DMS79 (cell line): ENCODE measurements at places on chromosomes 11 and 22.

DNA sequence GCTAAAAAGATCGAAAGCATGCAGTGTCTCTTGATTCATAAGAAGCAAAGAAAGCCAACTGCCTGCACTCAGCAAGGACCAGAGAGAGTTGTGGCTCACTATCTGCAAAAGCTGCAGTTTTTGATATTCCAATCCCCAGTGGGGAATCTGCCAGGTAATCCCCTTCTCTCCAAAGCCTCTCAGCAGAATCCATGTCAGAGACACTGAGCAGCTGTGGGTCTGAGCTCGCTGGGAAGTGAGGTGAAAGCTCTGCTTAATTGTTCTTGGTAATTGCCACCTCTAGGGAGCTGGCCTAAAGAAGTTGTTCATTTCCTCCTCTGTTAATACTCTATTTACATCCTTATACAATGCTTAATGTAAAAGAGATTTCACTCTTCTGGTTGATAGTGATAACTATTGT, 261.3 kb upstream of the LRRC4C start:
- DNase-seq, result no peak

- DNase-seq, result no peak
These were observed 10.0 kb upstream of the TREH start for GRCh38 chr11:118689503-118689851.

DNA sequence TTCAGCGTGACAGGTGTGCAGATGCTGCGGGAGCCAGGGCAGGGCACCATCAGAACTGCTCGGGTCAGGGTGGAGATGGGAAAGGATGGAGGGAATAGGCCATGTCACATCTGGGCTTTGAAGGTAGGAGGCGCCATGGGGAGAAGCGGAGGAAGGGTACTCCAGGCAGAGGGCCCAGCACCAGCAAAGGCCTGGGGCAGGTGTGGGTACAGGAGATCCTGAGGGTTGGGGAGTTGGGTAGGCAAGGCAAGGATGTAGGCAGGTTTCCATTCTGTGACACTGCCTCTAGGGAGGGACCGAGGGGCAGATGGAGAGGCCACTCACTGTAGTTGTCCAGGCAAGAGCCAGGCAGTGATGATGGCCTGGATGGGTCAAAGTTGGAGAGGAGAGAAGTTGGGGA, 8.5 kb downstream of the EMID1 start:
- no peak for DNase-seq

DNA sequence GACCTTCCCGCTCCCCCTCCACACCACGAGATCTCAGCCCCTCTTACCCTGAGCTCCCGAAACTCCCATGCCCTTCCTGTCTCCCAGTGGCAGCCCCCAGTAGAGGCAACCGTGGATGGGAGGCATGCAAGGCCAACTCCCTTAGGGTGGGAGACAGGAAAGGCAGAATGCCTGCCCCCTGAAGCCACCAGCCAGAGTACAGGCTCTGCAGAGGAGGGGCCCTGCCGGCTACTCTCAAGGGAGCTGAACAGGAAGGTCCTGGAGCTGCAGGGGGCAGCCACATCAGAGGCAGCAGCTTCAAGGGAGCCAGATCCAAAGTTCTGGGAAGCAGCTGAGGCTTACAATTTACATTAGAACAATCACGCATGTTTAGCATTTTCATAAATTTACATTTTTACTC, 38.3 kb downstream of the PDE2A start:
- DNase-seq, result no peak

DNA sequence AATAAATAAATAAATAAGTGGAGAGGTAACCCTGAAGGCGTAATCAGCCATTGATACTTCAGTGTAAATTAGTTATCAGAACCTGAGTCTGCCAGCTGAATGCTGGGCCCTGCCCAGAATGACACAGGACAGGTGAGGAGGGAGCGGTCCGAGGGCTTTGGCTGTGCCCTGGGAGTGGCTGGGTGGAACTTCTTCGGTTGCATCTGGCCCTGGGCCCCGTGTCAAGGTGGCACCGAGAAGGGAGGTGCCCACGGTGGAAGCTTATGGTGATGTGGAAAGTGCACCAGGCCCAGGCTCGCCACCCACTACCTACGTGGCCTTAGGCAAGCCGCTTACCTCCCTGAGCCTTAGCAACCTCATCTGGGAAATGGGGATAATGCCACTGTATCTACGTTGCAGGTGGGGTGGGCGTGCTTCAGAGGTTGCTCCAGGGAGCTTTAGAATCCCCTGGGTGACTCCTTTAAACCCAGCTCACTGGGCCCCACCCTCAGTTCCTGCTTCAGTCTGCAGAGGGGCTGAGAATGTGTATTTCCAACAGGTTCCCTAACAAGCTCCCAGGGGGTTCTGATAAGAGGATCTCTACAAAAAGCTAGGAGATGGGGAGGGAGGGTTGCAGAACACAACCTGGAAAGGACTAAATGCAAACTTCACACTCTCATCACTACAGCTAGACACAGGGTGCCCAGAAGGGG, 38.8 kb downstream of the TXN2 start:
- DNase-seq, result no peak

DNA sequence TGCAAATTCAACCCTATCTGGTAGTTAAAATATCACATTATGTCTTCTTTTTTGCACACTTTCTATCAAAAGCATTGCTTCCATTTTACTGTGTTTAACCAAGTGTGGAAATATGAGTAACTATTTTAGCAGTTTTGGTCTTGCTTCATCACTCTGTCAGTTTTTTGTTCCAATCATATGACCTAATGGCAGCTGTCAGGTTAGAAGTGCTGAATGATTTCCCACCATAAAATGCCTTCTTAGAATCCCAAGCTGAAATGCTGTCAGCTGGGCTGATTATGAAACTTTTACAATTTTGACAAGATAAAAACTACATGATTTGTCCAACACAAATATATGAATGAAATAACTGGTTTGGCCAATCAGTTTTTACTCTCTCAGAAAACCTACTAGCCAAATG, 1654.6 kb upstream of the RAG2 start:
- no peak for DNase-seq

DNA sequence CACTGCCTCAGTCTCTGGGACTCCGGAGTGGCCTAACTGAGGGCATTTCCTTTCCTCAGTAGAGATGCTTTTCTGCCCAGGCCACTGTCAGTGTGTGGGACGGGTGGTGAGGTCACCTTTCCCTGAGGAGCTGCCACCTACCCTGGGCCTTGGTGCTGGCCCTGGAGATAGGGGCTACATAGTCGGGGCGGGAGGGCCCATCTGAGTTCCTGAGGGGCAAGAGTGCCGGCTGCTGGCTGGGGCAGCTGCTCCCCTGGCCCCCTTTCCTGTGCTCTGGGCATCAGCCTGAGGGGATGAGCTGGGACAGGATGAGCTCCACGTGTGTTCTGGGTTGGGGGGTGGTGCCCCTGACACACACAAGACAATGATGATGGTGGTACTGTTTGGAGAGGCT, 5.4 kb downstream of the KCNC1 start:
- DNase-seq, result no peak

DNA sequence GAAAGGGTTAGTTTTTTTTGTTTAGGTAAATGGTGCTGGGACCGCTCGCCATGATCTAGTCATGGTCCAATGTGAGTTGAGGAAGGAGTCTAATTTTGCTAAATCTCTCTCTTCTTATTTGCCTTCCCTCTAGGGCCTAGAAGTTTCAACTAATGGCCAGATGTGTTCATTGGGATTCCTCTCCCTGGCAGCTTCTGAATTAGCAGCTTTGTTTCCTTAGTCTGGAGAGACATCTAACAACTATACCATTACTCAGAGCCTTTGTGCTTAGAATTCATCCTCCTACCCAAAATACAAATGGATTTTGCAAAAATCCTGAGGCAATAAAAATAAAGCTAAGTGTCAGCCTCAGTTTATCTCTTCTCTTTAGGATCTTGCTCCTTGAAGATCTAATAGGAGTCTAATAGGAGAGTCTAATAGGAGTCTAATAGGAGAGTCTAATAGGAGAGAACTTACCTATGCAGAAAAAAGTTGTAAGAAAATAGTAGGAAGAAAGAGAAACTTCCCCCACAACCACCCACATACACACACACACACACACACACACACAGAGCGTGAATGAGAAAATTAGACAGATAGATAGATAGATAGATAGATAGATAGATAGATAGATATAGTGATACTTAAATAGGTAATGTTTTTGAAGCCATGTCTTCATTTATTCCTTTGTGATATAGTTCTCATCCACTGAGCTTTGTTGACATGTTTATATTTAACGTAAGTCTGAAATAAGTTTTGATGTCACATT, 980.5 kb upstream of the CNTN5 start:
- DNase-seq, result no peak

- DNase-seq, result no peak
These were observed 200.4 kb downstream of the RAB38 start for GRCh38 chr11:87974797-87975196.
